Airway epithelial cell (primary cell): ENCODE measurements at places on chromosomes 5 and 9. TPM values are rescaled to one million over a fixed set of nuclear protein-coding genes. Genes with fewer than 3 reads are reported as not detected.

Gene OR1B1
- not detected in 2 replicates for total RNA-seq

Gene PCDHB9
- total RNA-seq, result 0.07 TPM in 1 of 2 replicates, not detected in the other

Gene DOK3
- 0.99 and 1.9 TPM in 2 replicates for total RNA-seq

Gene SCAMP1
- total RNA-seq, result 19.0 and 30.0 TPM in 2 replicates

Gene GLIPR2
- 1.9 and 2.0 TPM in 2 replicates for total RNA-seq

Gene DDX46
- total RNA-seq, result 25.2 and 27.1 TPM in 2 replicates

Gene CD14
- total RNA-seq, result 0.35 TPM in 1 of 2 replicates, not detected in the other

Gene FRMD3
- 0.33 and 0.56 TPM in 2 replicates for total RNA-seq

Gene SLC9A3
- 2.6 and 3.9 TPM in 2 replicates for total RNA-seq

Gene IL3
- total RNA-seq, result not detected in 2 replicates

Gene IL4
- total RNA-seq, result not detected in 2 replicates

Gene BRD9
- total RNA-seq, result 25.7 and 29.6 TPM in 2 replicates

Gene NEUROG1
- total RNA-seq, result not detected in 2 replicates

Gene MYMK
- not detected in 2 replicates for total RNA-seq

Gene PCDHB6
- total RNA-seq, result 0.14 TPM in 1 of 2 replicates, not detected in the other

Gene GFI1B
- not detected in 2 replicates for total RNA-seq

Gene TAF11L10
- total RNA-seq, result not detected in 2 replicates

Gene NPR3
- total RNA-seq, result 2.0 and 3.7 TPM in 2 replicates

Gene BNC2
- 0.07 and 0.74 TPM in 2 replicates for total RNA-seq

Gene THBS4
- 0.19 and 0.42 TPM in 2 replicates for total RNA-seq

Gene PCDHB12
- total RNA-seq, result 0.05 and 0.07 TPM in 2 replicates

Gene MAST4
- total RNA-seq, result 35.5 and 54.2 TPM in 2 replicates

Gene DDX41
- 136 and 138 TPM in 2 replicates for total RNA-seq

Gene RORB
- not detected in 2 replicates for total RNA-seq

Gene ADAMTS6
- total RNA-seq, result 2.2 and 3.8 TPM in 2 replicates

Gene HAPLN1
- total RNA-seq, result not detected in 2 replicates

Gene IFNA2
- not detected in 2 replicates for total RNA-seq

Gene PCDHA1
- total RNA-seq, result 0.14 TPM in 2 replicates

Gene JAKMIP2
- 0.14 TPM in 2 replicates for total RNA-seq

Gene SKP1
- total RNA-seq, result 265 and 287 TPM in 2 replicates

Gene ANKH
- total RNA-seq, result 12.7 TPM in 2 replicates

Gene IL5
- not detected in 2 replicates for total RNA-seq

Gene CDX1
- total RNA-seq, result not detected in 2 replicates

Gene FCN2
- total RNA-seq, result not detected in 2 replicates

Gene PCDHA11
- total RNA-seq, result not detected in 2 replicates

Gene FAM153A
- total RNA-seq, result not detected in 2 replicates

Gene IRGM
- total RNA-seq, result not detected in 2 replicates

Gene PTGDS
- total RNA-seq, result not detected in 2 replicates

Gene PCDHGB2
- 0.42 TPM in 1 of 2 replicates, not detected in the other for total RNA-seq

Gene DCTN4
- 25.8 and 32.9 TPM in 2 replicates for total RNA-seq

Gene DNAJC21
- total RNA-seq, result 27.4 and 30.8 TPM in 2 replicates

Gene OR1Q1
- not detected in 2 replicates for total RNA-seq

Gene DDX4
- total RNA-seq, result not detected in 2 replicates

Gene VCAN
- total RNA-seq, result 52.4 and 81.1 TPM in 2 replicates

Gene TAF11L12
- total RNA-seq, result not detected in 2 replicates
